ENCODE measurements at places on chromosomes 1 and 21.

DNA sequence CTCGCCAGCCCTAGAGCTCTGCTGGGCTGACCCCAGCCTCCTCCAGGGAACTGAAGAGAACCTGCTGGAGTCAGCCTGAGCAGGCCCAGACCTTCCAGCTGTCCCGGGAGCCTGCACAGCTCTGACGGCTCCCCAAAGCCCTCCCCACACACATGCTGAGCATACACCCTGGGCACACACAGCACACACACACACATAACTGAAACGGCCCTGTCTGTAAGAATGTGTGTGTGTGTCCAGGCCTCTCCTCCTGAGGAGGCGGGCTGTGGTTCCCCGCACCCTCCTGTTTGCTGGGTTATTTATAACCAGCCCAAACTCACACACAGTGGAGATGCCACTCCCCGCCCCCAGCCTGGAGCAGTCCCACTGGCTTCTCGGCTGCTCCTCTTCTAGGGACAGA is 20.2 kb downstream of the SDC3 start:
- no peak for DNase-seq

- peak; percentile 97 for DNase-seq
Measured at GRCh38 chr1:177181631-177182291, 11.0 kb downstream of the BRINP2 start.

DNA sequence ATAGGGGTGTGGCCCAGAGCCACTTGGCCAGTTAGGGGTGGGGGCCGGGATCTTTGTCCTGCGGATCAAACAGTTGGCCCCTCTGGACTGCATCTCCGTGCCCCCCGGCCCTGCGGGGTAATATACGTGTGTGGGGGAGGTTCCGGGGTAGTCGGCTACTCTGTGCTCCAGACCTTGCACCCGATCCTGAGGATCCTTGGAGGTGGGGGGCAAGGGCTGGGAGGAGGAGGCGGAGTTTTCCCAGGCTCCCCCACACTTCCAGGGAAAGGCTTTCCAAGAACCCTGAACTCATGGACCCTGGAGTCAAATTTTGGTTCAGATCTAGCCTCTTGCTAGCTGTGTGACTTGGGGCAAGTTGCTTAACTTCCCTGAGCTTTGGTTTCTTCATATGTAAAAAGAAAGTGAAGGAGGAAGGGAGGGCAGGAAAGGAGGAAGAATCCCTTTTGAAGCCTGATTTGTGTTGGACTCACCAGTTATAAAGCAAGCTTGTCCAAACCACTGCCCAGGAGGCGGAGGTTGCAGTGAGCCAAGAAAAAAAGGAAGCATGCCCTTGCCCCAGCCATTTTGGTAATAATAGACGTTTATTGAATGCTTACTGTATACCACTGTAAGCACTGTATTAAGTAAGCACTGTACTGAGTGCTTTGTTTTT is 686 bp downstream of the MIIP start:
- no peak for DNase-seq

GRCh38 chr1:89770391-89770790 is 50.4 kb upstream of the LRRC8D start:
- DNase-seq, result no peak

GRCh38 chr1:155110381-155110780 is 17.3 kb upstream of the EFNA1 start:
- DNase-seq, result no peak

DNA sequence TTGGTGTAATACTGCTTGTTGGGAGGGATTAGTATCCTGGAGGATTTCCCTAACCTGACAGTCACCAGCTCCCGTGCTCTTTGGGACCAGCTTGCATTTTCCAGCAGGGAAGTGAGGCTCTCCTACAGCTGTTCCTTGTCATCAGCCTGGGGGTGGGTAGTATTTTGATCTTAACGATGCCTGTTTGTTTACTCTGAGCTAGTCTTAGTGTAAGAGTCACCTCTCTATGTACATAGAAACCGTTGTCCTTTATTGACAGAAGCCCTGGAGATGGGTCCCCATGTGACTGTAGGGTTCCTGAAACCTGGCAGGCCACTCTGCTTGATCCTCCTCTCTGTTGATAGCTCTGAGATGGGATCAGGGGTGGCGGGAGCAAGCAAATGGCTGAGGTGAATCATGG is 58.0 kb downstream of the ACP6 start:
- DNase-seq, result no peak

DNA sequence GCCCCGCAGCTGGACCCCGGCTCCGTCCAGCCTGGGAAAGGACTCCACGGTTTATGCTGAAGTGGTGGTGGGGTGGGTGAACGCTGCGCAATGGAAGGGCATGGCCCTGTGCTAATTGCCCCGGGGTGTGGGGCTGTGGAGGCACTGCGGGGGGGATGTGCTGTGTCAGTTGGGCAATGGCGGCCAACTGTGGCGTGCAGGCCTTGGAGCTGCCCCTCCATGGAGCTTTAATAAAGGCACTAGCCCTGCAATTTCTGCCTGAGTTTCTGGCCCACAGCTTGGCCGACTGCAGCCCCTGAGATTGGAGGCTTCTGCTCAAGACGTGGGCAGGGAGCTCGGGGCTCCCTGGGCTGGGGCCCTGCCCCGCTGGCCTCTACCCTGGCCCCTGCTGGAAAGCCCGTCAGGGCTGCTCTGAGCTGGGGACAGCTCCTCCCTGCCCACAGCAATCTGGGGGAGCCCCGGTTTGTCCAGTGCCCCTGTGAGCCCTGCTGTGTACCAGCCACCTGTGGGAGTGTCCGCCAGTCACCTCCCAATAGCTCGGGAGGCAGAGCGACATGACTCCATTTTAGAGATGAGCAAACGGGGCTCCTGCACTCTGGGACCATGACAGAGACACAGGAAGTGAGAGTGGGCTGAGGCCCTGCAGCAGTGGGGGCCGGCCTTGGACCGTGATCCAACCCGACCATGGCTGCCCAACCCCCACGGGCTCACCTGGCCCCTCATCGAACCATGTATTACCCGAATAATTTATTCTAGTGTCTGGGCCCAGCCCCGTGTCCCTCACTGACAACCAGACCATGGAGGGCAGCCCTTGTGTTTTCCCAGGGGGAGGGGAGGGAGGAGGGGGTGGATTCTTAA is 8.7 kb upstream of the TNFRSF14 start:
- no peak for DNase-seq

DNA sequence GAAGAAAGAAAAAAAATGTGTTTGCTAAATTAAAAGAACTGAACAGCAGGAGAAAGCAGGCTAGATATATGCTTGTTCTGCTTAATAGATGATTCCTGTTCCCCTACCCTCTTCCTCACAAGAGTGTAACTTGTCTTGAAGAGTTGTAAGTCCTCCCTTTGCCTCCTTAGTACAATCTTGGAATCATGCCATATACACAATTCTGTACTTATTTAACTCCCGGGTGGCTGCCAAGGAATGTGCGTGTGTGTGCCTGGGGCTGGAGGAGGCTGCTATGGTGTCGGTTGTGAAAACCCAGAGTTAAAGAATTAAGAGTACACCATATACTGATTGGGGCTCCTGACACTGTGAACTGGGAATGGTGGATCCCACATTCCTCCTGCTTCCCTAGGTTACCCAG is 194.2 kb downstream of the SIPA1L2 start:
- no peak for DNase-seq

DNA sequence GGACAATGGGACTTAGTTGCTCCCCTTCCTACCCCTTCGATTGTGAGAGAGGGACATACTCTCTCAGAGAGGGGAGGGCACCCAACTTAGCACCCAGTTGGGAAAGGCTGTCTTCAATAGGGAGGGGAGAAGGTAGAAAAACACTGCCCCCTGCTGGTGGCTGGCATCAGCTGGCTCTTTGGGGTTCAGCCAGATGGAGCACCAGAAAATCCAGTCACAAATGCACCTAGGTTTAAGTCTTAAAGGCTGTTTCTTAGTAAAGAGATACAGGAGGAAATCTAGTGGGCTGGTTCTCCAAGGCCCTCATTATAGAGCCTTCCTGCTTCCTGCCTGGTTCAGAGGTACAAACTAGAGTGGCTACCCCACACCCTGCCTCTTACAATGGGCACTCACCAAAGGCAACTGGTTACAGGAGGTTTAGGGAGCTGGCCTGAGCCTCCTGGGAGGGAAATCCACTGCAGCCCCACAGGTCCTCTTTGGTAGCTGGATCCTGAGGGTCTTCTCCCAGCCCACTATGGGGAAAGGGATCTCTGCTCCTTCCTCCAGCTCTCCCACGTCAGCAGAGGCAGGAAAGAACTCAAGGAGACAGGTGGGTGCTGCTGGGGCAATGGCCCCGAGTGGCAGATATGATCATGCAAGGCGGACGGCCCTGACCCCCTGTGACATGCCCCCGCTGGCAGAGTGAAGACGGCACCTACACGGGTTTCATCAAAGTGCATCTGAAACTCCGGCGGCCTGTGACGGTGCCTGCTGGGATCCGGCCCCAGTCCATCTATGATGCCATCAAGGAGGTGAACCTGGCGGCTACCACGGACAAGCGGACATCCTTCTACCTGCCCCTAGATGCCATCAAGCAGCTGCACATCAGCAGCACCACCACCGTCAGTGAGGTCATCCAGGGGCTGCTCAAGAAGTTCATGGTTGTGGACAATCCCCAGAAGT is 28.3 kb downstream of the EIF2D start:
- DNase-seq, result peak; percentile 93

- DNase-seq, result no peak
Measured at GRCh38 chr21:44959376-44960091, 19.7 kb downstream of the SLX9 start.

GRCh38 chr1:17075470-17076255 is 21.8 kb upstream of the SDHB start:
- DNase-seq, result peak; percentile 88

GRCh38 chr1:168686666-168687065 is 42.3 kb downstream of the DPT start:
- DNase-seq, result no peak

DNA sequence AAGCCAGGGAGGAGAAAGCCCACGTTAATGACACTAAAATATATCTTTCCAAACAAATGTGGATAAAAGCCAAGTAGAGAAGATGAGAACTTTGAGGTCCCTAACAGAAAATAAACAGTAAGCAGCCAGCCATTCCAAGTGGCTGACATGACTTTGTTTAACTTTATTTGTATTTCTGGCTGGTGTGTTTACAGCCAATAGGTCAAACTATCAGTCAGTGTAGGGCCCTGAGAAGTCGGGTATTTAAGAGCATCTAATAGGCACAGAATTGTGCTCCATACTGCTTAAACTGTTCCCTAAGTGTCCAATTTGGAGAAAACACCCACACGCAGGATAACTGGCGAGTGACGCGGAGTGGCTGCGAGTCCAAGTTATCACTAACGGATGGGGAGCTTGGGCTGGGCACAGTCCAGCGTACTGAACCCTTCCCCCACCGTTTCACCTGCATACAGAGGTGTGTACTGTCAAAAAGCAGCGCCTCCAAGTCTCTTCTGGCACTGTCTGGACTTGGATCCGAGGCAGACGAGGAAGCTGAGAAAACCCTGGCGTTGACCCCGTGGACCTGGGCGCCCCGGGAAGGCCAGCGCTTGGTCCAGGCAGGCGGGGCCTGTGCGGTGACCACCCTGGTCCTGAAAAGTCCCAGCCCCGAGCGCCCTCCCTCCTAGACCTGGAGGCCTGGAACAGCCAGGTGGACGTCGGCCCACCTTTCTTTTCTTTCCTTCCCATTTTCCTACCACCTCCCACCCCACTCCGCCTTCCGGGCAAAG is 662 bp upstream of the LGALS8 start:
- DNase-seq, result peak; percentile 73

DNA sequence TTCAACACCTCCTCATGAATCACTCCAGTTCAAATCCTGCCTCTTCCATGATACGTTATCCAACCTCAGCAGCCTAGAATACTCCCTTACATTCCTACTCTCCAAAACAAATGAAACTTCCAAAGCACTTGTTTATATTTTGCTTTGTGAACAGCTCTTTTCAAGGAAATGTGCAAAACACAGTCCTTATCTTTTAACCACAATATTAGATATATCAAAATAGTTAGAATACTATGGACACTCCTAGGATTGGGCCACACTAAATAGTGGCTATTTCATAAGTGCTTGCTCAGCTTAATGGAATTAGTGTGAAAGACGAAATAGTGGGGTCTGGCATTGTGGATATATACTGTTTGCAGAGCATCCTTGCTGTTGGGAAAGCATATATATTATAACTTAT is 173.5 kb downstream of the ZC3H11B start:
- no peak for DNase-seq

- no peak for DNase-seq
Measured at GRCh38 chr1:51268634-51269033, 32.6 kb downstream of the RNF11 start.

DNA sequence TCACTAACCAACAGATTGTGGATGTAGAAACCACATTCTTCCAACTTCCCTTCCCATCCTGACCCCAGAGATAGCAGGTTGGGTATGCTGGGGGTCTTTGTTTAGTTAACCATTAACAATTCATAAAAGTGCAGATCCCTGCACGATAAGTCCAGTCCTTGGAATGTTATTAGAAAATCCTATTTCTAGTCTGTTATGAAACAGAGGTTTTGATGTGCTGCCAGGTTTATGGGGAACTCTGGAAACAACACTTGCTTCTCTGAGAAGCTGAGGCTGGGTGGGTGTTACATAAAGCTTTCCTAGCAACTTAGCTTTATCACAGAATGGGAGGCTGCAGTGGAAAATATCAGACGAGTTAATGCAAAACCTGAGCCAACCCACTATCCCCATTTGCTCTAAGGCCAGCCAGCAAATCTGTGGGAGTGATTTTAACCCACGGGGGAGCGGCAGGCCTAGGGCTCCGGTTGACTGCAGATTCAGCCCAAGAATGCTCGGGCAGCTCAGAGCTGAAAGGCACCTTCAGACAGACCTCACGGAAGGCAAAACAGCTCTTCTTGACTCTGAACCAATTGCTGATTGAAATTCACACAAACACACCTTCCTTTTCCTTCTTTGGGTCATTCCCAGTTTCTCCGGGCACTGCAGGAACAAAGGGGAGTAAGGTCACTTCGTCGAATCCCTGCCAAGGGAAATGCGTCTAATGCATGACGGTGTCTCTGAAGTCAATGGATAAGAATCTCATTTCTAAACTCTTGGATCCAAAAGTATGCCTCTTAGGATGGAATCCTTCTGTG is 111.7 kb upstream of the IRF2BP2 start:
- DNase-seq, result no peak

DNA sequence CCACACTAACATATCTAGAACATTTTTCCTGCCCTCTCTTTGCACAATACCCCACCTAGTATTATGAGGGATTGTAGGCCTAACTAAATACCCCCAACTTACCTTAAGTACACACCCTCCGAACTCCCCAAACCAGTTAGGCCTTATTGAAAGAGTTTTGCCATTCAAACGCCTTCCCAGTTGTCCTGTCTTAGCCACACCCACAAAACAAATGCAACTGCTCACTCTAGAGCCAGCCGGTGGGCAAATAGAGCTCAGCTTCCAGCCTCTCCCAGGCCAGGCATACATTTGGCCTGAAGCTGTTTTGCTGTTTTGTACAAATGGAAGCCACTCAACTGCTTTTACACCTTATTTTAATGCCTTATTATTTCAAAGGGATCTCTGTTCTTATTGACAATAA is 224.2 kb upstream of the RUNX1 start:
- DNase-seq, result peak; percentile 52

DNA sequence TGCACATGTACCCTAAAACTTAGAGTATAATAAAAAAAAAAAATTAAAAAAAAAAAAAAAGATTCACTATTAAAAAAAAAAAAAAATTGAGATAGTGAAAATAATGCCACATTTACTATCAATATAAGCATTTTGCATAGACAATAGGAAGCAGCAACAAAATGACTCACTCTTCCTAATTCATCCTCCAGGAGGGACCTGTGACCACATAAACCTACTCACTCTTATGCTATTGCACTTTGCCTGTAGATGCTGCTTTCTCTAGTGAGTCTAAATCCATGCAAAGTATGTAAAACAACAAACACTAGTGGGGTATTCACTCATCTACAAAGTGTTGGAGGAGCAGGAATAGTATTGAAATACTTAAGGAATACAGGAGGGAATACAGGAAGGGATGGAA is 2.9 kb downstream of the OR10J5 start:
- DNase-seq, result no peak

- no peak for DNase-seq
Measured at GRCh38 chr21:34673006-34673405, 4.2 kb downstream of the CLIC6 start.

All from endodermal cell (in vitro differentiated cells).